ENCODE measurements at places on chromosomes 16 and 17.

GRCh38 chr16:19659554-19659953 is 58.5 kb downstream of the KNOP1 start:
- no peak for DNase-seq

- DNase-seq, result no peak
These were observed 6.0 kb upstream of the ATP1B2 start for GRCh38 chr17:7644775-7645174.

GRCh38 chr17:80012765-80013741 is 22.6 kb downstream of the TBC1D16 start:
- DNase-seq, result no peak

DNA sequence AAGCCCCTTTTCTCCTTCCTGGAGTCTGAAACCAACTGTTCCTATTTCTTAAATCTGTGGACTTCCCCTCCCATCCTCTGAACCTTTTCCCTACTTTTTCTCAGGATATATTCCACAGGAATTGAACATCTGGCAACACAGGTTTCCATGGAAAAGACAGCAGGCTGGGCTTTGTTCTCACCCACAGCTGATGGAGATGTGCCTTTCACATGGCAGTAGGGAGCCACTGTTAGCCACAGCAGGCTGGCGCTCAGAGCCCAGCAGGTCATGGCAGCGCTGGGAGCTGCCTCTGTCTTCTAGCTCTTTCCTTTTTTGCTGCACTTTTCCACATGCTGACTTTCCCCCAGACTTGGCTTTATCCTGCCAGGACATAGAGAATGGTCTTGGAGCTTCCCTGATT is 116.4 kb upstream of the NLRP1 start:
- DNase-seq, result no peak

- DNase-seq, result no peak
These were observed 56.1 kb upstream of the RBL2 start for GRCh38 chr16:53378138-53378537.

Data from T-helper 2 cell treated with Interferon-gamma antibody and Interleukin-4, amounts not matched to agents 5 μg/mL and 100 μg/mL, for 36 hours (primary cell).